Left lobe of liver (tissue), 2 donors: ENCODE measurements at places on chromosomes 7 and 10. TPM values are rescaled to one million over a fixed set of nuclear protein-coding genes. Genes with fewer than 3 reads are reported as not detected.

The PTEN gene
- total RNA-seq: 41.5 TPM

The ALOX5 gene
- 4.8 TPM for total RNA-seq

The OR13A1 gene
- not detected for total RNA-seq

The GRID2IP gene
- not detected for total RNA-seq

The STEAP1B gene
- total RNA-seq: not detected

The ZNF736 gene
- 4.3 TPM for total RNA-seq

The KNDC1 gene
- 8.5 TPM for total RNA-seq

The NKX2-3 gene
- 0.08 TPM for total RNA-seq

The TRIM74 gene
- 0.78 TPM for total RNA-seq

The EMX2 gene
- total RNA-seq: not detected

The HTR7 gene
- total RNA-seq: 0.10 TPM

The SPDYE8 gene
- total RNA-seq: not detected

The SYCE1 gene
- 2.4 TPM for total RNA-seq

The PNLIPRP3 gene
- total RNA-seq: not detected

The FAM221A gene
- 4.2 TPM for total RNA-seq

The CCL26 gene
- not detected for total RNA-seq

The CPA2 gene
- 1.9 TPM for total RNA-seq

The TEX47 gene
- not detected for total RNA-seq

The STAG3 gene
- total RNA-seq: 3.1 TPM

The KDM7A gene
- 4.2 TPM for total RNA-seq

The TMEM176B gene
- total RNA-seq: 906 TPM

The ANKRD30A gene
- not detected for total RNA-seq

The CLCN1 gene
- not detected for total RNA-seq

The GTF2IRD2 gene
- total RNA-seq: 6.3 TPM

The GPAM gene
- total RNA-seq: 276 TPM

The CDHR3 gene
- 7.7 TPM for total RNA-seq

The POM121C gene
- total RNA-seq: 18.2 TPM

The TMEM176A gene
- total RNA-seq: 449 TPM

The CTAGE6 gene
- total RNA-seq: not detected

The CFAP43 gene
- 0.50 TPM for total RNA-seq
